Right ventricle myocardium inferior (tissue), 1 donor: ENCODE measurements at places on chromosomes 2 and 18.

GRCh38 chr2:36797324-36798070 lies 101.0 kb downstream of the VIT start:
- no peak for DNase-seq

DNA sequence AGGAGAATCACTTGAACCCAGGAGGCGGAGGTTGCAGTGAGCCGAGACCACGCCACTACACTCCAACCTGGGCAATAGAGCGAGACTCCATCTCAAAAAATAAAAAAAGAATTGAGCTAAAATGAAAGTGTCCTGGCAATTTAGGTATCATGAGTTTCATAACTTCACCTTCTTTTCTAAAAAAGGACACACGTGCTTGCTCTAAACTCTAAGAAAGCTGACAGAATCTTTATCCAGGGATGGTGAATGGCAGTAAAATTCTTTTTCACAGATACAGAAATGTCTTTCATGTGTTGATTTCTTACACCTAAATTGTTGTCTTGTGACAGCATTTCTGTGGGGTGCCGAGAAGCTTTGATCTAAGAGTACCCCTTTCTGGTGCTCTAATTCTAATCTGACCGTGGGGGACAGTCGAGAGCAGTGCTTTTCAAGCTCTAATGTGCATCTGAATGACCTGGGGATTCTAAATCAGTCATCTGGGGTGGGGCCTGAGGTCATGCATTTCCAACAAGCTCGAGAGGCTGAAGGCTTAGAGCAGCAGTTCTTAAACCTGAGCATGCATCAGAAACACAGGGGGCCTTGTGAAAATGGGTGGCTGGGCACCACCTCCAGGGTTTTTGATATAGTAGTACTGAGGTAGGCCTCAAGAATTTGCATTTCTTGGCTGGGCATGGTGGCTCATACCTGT lies 42.1 kb upstream of the REL start:
- no peak for DNase-seq

- no peak for DNase-seq
These were observed 108.4 kb upstream of the BZW1 start for GRCh38 chr2:200703127-200703925.

DNA sequence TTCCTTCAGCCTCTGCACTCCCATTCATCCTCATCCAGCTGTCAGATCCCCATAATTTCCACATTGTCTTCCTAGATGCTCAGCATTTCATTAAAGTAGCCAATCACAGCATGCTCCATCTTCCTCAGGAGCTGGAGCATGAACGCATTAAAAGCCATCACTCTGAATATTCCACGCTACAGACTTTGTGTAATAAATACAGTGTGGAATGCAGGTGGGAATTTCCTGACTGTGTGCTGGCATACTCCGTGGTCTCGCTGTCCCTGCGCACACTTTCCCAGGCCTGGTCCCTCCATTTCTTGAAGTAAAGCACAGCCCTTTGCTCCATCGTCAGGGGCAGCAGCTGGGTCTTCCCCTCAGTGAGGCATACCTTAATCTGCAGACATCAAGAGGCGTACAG lies 123.7 kb upstream of the NCK2 start:
- DNase-seq, result no peak

DNA sequence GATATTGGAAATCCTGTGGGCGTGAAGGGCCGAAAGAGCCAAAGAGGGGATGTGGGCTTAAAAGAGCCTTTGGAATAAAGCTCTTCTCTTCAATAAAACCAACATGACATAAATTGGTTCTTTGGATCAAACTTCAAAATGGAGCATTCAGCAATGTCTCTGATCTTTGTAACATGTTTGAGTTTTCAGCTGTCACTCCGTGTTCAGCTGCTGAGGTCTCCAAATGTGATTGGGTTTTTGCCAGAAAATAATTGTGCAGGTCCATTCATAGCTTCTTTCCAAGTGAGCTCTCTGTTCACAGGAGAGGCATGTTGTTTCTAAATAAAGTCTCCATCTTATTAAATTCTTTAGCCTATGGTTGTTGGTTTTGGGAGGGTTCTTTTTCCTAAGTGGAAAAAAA lies 127.6 kb upstream of the CCDC68 start:
- no peak for DNase-seq

- DNase-seq, result no peak
These were observed 31.3 kb downstream of the TMEM247 start for GRCh38 chr2:46510598-46511177.

GRCh38 chr2:13542642-13543041 lies 825.9 kb downstream of the TRIB2 start:
- no peak for DNase-seq

GRCh38 chr2:37544591-37545031 lies 126.8 kb downstream of the CDC42EP3 start:
- no peak for DNase-seq

GRCh38 chr2:16395601-16396000 lies 270.0 kb downstream of the CYRIA start:
- DNase-seq, result no peak

GRCh38 chr2:83386549-83386948 lies 1072.5 kb downstream of the SUCLG1 start:
- DNase-seq, result no peak

- DNase-seq, result no peak
These were observed 50.8 kb upstream of the PEX13 start for GRCh38 chr2:60966507-60967405.

DNA sequence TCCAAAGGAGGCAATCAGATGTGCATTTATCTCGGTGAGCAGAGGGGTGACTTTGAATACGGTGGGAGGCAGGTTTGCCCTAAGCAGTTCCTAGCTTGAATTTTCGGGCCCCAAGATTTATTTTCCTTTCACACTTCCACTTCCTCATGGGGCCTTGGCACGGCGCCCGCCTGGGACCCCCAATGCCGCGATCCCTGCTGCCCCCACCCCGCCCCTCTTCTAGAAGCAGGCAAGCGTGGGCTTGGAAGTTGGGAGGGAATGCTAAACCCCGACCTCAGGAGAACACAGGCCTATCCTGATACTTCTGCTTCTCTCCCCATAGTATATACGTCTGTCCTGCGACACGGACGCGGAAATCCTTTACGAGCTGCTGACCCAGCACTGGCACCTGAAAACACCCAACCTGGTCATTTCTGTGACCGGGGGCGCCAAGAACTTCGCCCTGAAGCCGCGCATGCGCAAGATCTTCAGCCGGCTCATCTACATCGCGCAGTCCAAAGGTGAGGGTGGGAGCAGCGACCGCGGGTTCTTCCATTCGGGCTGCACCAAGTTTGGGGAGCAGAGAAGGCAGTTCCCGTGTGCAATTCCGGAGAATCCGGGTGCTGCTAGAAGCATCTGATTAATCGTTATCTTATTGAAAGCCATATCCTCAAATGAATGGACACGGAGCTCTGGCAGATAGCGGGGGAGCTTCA lies 21.6 kb downstream of the TRPM8 start:
- DNase-seq, result no peak

DNA sequence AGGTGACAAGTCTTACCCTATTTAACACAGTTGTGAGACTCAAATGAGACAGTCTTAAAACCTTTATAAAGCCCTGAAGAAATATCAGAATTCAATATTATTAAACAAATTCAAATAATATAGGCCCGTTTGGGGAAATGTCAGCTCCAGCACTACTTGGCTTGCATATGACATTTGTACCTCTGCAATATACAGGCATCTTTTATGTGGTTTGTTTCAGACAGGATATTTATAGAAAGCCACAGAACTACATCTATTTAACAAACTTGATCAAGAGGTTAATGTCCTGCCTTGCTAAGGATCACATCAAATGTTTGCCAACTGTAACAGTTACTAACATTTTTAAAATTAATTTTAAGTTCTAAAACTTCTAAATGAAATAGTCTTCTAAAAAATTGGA lies 3.2 kb upstream of the MREG start:
- no peak for DNase-seq

DNA sequence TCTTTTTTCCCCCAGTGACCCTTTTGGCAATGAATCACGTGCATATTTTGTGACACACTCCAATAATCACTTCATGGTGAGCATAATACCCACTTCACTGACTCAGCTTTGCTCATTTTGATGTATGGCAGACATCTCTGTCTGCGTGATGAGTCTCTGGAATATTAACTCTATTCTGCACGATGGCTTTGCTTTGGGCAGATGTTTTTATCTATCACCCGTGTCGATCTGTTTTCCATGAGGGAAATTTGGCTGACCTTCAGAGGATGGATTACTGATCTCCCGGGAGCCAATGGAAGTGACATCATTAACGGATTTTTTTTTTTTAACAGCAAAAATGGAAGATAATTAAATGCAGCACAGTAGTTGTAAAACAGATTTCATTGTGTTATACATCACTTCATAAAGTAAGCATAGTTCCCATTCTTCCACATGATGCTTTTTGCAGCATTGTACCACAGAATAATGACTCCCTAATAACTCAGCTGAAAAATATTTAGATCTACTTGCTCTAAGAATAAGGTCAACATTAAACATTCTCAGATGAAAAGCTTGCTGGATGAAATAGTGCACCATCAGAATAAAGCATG lies 29.8 kb downstream of the CDC42EP3 start:
- DNase-seq, result no peak

DNA sequence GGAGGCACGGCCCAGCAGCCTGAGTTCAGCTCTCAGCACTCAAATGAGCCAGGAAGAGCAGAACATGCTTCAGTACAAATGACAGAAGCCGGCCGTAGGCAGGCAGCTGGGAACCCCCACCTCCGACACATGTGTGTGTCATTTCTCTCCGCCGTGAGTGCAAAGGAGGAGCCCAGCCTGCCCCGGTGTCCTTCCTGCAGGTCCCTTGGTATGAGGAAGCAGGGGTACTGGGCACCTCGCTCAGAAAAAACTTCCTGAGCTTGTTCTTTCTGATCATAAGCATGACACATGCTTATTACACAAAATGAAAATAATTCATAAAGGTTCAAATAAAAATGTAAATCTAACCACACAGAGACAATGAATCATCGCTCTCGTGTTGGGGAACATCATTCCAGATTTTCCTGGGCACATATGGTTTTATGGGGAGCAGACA lies 35.3 kb downstream of the KCNF1 start:
- DNase-seq, result no peak

DNA sequence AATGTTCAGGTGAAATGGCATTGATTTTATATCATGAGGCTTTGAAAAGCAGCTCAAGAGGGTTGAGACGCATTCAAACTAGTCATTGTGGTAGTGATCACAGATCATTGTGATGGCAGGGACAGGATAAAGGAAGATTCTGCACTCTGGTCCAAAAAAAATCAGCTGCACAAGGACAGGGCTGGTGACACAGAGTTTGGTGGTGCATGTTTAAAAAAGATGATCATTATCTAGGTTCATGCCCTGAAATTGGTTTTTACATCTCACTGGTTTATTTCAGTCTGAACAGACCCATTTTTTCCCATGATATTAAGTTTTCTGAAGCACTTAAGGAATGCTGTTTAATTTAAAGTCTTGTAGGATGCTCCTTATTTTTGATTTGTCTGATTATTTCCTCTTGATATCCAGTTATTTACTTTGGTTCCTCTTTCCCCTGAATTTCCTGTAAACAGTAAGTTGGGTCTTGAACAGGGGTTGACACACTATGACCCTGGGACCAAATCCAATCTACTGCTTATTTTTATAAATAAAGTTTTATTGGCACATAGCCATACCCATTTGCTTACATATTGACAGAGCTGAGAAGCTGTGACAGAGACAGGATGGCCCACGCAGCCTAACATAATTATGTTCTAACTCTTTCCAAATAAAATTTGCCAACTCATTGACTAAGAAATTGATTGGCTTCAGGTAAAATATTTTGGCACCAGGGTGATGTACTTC lies 98.4 kb downstream of the UPP2 start:
- DNase-seq, result no peak

GRCh38 chr2:132403146-132403545 lies 13.5 kb upstream of the GPR39 start:
- no peak for DNase-seq

- no peak for DNase-seq
These were observed 118.4 kb downstream of the INO80D start for GRCh38 chr2:205967391-205968075.

- DNase-seq, result no peak
These were observed 2.3 kb upstream of the LPIN2 start for GRCh38 chr18:3015204-3015592.

DNA sequence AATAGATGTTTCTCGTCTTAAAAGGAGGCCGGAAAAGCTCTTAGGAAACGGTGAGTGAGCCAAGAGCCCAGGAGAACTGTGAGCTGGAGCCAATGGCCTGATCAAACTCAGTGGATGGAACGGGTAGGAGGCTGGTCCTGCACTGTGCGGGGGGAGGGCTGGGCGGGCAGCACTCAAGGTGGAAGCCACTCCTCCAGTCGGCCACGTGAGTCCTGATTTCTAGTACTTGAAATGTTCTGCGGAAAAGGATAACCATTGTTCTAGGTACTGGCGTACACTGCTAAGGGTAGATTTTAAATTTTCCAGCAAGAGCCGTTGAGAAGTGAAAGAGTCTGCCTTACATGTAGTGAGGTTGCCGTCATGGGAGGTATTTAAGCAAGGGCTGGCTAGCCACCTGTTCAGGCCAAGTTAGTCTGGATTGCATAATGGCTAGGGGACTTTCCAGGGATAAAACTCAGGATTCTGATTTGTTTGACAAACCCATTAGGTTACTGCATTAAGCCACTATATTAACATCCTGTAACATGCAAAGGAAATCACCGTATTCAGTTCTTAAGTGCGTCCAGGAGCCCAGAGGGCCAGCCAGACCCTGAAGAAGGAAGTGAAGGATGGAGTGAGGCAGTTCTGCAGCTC lies 51.3 kb upstream of the ODC1 start:
- DNase-seq, result no peak

DNA sequence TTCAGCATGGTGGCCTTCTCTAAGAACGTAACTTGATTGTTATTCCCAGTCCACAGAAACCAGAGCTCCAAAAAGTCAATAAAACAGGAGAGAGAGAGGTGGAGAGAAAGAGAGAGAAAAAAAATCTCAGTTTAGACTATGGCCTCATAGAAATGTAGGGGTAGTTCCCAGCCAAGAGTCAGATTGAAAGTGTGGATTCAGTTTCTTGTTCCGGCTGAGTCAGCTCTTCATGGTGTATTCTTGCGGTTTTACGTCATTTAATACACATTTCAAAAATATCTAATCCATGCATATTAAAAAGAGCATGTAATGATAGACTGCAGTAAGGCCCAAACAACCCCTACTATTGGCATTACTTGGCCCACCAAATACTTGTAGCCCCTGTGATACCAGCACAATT lies 303.9 kb downstream of the ETAA1 start:
- DNase-seq, result no peak

- no peak for DNase-seq
These were observed 215.8 kb upstream of the ACVR2A start for GRCh38 chr2:147628971-147629421.

GRCh38 chr2:27593240-27593639 lies 10.4 kb downstream of the ZNF512 start:
- no peak for DNase-seq

- DNase-seq, result no peak
These were observed 95.7 kb upstream of the RASGRP3 start for GRCh38 chr2:33380719-33381118.
